Glutamatergic neuron (in vitro differentiated cells): ENCODE measurements at places on chromosomes 13 and 19. TPM values are rescaled to one million over a fixed set of nuclear protein-coding genes. Genes with fewer than 3 reads are reported as not detected.

DNA sequence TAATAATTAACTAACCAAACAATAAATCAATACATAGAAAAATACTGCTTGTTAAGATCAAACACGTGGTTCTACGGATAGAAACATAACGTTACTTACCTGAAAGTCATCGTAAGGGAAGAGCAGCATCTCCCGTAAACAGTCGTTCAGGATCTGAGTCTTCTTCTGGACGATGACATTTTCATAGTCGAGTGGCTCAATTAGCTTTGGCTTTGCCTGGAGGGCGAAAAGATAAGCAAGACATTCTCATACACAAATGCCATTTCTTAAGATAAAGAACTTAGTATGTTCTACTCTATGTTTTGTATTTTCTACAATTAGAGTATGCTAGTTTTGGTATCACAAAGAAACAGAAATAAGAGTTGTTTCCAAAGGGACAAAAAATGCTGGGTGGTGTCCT lies 22.5 kb downstream of the DOCK9 start:
- DNase-seq = no peak

- DNase-seq = no peak
Measured at GRCh38 chr13:113537909-113538688, 46.5 kb upstream of the TFDP1 start.

DNA sequence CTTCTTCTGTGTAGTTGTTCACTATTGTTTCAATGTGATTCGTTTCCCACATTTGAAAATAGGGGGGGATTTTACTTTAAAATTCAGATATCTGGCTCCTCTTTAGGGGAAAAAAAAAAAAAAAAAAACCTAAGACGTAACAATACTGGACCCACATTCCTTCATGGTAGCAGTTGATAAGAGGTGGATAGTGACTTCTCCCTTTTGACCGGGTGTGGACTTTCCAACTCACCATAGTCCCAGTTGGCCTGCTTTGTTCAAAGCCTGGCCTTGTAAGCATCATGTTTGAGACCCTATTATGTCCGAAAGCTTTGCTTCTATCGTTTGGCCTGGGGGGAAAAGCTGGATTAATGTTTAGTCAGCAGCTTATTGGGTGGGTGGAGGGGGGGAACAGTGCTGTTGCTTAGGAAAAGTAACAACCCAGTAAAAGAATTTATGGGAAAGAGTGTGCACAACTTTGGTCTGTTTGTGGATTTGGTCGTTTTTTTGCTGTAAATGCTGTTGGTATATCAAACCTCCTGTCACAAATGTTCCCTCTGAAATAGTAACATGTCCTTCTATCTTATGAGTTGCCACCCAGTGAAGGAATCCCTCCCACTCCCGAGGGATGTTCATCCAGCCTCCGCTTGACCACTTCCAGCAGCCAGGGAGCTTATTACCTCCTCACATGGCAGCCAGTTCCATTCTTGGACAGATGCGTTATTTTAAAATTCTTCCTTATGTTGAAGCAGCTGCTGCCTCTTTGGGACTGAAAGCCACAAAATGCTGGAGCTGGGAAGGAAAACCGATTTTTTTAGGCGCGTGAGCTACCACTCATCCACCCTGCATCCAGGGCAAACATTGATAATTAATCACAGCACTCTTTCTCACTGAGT lies 10.4 kb downstream of the SAMD4B start:
- DNase-seq = no peak

ZNF132 gene
- total RNA-seq = 4.9 TPM

GPR4 gene
- total RNA-seq = not detected

BRSK1 gene
- 223 TPM for total RNA-seq

CAPN12 gene
- total RNA-seq = 4.8 TPM
